ENCODE measurements at places on chromosomes 16 and 17. TPM values are rescaled to one million over a fixed set of nuclear protein-coding genes. Genes with fewer than 3 reads are reported as not detected.

The RASD1 gene
- polyA plus RNA-seq, result 0.70 TPM

The TMC5 gene
- polyA plus RNA-seq, result 0.42 TPM

DNA sequence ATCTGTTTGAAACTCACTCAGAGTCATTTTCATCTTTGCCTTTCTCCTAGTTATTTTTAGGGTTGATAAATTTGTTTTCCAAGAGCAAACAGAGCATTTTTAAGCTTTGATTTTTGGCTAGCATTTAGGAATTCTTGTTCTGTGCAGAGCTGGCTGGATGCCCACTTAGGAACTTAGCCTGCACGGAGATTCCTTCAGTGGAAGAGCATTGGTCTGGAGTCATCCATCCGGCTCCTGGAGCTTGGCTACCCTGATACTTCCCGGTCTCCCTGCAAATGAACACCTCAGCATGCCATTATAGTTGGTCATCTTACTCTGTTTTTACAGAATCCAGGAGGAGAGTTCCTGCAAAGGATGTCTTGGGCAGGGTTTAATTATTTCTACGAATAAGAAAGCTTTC lies 57.1 kb downstream of the SPECC1 start:
- no peak for DNase-seq

DNA sequence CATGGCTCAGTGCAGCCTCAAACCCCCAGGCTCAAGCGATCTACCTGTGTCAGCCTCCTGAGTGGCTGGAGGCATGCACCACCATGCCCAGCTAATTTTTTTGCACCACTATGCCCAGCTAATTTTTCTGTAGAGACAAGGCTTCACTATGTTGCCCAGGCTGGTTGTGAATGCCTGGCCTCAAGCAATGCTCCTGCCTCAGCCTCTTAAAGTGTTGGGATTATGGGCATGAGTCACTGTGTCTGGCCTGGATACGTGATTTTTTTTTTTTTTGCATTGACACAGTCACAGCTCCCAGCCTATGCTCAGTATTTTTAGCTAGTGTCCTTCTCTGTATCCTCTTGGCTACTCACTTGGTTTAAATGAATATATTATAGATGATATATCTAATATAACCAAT lies 377.0 kb upstream of the TNRC6C start:
- DNase-seq, result no peak

- DNase-seq, result no peak
Observed at GRCh38 chr16:10683170-10683569, 11.6 kb downstream of the TEKT5 start.

GRCh38 chr17:27492470-27492869 lies 36.2 kb downstream of the KSR1 start:
- DNase-seq, result no peak

GRCh38 chr16:74737521-74737920 lies 36.9 kb upstream of the MLKL start:
- no peak for DNase-seq

GRCh38 chr17:73750975-73751374 lies 106.7 kb upstream of the SDK2 start:
- DNase-seq, result no peak

Measured in left renal pelvis (tissue), 4 donors.